Activated T-helper 1 cell treated with anti-CD3 and anti-CD28 coated beads, Interleukin-2, amount 50 U/mL, for 16 hours (primary cell): ENCODE measurements at places on chromosomes 12 and 14.

- DNase-seq = no peak
Observed at GRCh38 chr12:100151769-100152168, 9.1 kb upstream of the BLTP3B start.

DNA sequence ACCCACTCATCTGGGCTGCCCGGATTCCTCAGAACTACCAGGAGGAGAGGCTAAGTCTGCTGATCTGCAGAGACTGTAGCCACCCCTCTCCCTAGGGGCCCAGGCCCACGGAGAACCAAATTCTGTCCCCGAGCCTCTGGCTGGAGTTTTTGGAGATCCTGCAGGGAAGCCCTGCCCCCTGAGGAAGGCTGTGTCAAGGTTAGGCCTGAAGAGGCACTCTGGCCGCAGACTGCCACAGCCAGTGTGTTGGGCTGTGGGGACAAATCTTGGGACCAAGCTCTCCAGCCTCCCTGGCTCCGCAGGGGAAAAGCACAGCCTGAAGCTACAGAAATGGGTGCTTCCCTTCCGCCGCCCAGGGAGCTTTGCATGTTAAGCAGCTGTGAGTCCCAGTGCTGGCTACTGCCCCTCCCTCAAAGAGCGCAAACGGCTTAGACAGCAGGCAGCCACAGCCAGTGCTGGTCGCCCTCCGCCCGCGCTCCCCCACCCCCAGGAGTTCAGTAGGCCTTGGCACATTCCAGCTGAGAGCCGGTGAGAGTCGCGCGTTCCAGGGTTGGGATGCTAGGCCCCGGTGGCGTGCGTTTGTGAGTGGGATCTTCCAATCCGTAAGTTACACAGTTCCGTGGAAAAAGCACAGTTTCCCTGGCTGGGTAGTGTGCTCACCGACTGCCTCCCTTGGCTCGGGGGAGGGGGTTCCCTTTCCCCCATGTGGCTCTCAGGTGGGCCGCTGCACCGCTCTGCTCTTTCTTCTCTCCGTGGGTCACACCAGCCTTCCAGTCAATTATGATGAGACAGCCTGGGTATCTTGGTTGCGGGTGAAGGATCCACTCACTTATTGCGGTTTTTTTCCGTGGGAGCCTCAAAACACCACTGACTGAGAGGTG is 13.2 kb downstream of the CLEC4E start:
- DNase-seq = no peak

GRCh38 chr12:87336814-87337336 is 692.3 kb downstream of the C12orf50 start:
- no peak for DNase-seq

DNA sequence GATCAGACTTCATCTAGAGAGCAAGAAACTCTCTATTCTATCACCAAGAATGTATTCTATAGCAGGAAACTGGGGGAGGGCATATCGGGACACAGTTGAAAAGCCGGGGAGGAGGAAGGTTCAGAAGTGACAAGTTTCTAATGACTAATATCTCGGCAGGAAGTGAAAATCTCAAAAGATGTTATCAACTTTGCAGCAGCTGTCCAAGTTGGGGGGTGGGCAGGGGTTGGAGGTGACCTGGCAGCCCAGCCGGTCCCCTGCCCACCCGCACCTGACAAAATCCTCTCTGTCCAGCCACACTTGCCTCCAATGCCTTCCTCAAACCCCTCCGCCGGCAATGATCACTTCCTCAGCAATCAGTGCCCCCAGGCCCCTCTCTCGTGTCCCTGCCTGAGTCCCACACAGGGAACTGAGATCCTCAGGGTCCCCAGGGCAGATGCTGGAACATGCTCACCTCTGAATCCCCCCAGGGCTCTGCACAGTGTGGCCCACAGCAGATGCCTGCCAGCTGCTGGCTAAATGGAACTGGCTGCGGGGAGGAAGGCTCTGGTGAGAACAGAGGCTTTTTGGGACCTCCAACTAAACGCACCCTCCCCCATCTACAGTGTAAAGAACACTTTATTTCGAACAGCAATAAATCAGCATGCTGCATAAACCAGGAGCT is 43.9 kb downstream of the CCDC88C start:
- DNase-seq = no peak
